ENCODE measurements at places on chromosomes 3 and 15.

GRCh38 chr3:177729956-177730681, 532.8 kb upstream of the TBL1XR1 start:
- no peak for DNase-seq

GRCh38 chr15:41584636-41585126, 25.7 kb downstream of the TYRO3 start:
- no peak for DNase-seq

GRCh38 chr15:69089258-69089657, 71.2 kb upstream of the GLCE start:
- no peak for DNase-seq

GRCh38 chr3:33915796-33916546, 117.5 kb downstream of the PDCD6IP start:
- peak; percentile 30 for DNase-seq

DNA sequence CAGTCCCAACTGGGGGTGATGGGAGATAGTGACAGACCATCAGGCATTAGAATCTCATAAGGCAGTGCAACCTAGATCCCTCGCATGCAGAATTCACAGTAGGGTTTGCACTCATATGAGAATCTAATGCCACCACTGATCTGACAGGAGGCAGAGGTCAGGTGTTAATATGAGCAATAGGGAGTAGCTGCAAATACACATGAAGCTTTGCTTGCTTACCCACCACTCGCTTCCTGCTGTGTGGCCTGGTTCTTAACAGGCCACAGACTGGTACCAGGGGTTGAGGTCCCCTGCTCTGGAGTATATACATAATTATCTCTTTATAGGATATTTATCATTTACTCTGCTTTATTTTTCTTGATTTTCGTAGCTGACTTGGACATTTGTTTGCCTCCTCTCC, 36.0 kb upstream of the ZMAT3 start:
- no peak for DNase-seq

DNA sequence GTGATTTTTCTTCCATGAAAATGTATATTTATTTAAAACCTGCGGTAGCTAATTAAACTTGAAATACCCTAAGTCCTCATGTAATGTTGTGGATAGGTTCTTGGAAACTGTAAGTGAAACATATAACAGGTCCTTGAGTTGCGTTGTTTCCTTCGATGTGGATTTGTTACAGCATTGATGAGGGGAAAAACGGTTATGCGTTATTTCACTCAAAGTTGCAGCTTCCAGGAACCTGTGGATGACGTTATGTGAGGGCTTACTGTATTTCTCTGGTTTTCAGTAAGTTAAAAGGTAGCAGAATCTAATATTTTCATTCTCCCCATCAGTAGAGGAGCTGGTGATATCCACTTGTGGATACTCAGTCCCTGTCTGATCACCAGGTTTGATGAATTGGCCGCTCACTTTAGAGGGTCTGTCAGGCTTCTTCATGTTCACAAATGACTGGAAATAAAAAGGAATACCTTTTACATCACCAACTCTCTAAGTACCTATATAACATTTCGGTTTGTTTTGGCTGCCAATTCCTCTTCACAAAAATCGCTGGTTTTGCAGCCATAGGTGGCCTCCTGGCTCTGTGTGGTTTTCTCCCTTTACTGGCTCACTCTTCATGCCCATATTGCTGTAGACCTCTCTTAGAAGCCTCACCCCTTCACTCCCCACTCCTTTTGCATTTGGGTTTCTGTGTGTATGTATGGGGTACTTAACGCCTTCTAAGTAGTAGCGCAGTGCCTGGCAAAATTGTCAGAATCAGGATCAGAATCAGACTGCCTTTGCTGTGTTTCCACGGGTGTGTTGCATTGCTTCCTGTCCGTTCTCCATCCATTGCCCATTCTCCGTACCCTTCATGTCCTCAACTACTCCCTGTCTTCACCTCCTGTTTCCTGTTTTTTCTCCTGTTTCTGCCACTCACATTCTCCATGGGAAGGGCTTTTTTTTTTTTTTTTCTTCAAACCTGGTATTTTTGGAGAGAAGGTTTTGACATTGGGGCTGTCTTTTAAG, 112.6 kb downstream of the FNDC3B start:
- no peak for DNase-seq

DNA sequence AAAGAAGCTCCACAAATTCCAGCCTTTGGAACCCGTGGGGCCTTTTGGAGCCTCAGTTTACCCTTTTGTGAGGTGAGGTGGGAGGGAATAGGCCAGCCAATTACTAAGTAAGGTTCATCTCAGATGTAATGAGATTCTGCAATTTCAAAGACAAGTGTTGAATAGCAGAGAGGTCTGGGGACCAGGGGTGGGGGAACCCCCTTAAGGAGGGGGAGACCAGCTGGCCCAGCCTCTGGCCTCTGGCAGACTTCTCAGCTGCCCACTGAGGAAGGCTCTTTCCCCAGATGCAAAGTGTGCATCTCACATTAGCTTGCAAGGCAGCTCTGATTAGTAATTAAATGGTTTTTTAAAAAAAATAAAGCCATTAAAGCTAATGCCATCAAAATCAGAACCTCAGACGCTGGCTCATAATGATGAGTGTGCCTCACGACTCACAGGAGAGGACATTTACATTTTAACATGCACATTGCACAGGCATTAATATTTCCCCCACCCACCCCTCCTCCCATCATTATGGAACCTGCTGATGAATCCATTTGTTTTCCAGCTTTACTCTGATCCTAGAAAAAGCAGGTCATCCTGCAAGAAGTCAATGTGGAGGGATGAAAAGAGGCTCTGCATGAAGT, 176.7 kb upstream of the TLE3 start:
- no peak for DNase-seq

DNA sequence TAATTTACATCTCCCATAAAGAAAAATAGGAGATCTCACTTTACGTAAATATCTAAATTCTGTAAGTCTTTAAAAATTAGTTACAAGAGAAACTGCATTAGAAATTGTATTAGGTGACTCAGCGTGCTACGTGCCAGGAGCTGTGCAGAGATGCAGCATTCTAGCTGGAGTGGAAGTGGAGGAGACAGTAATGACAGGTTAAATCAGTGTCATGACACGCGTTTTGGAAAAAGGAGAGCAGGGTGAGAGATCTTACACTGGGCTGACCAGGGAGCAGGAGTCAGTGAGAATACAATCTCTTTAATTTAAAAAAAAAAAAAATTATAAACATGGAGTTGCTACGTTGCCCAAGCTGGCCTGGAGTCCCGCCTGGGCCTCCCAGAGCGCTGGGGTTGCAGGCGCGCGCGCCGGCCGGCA, 635 bp downstream of the TUBGCP5 start:
- DNase-seq = peak; percentile 42

DNA sequence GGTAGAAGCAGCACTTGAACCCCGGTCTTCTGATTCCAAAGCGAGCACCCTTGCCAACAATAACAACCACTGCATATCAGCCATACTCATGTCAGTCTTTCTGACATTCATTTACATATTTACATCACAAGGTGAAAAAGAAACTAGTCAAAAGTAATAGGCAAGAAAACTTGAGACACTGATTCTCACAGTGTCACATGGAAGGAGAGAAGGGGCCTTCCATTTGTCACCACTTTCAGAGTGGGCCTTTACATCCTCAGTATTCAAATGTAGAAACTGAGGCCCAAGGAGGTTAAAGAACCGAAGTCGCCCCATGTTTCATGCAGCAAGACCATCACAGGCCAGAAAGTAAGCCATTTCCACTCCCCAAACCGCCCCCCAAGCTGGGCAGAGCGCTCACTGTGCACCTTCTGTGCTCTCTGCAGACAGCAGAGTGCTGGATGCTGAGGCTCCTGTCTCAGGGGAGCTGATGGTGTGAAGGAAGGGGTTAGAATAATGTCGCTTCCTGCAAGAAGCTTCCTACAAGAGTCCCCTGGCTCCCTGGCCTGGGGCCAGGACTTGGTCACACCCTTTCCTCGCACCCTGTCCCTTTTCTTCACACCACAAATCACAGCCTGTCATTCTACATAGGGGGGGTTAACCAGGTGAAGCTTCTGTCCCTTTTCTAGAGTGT, 260.1 kb downstream of the UACA start:
- DNase-seq = no peak

DNA sequence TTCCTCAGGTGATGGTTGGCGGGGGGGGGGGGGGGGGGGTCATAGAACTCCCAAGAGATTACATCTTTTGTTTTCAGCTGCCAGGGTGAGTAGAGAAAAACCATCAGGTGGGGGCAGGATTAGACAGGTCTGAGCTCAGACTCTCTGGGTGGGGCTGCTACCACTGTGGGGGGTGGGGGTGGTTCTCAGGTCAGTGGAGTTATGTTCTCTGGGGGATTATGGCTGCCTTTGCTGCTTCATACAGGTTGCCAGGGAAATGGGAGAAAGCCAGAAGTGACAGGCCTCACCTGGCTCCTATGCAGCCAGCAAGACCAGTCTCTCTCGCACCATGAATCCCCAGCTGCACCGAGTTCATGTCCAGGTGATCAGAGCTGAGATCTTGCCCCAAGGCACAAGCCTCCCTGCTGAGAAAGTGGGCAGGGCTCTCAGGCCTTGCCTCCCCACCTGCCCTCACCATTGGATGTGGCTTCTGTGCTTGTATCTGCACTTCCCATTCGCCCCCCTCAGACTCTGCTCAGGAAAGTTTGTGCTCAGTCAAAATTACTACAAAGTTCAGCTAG, 828.1 kb downstream of the MCTP2 start:
- DNase-seq = no peak

DNA sequence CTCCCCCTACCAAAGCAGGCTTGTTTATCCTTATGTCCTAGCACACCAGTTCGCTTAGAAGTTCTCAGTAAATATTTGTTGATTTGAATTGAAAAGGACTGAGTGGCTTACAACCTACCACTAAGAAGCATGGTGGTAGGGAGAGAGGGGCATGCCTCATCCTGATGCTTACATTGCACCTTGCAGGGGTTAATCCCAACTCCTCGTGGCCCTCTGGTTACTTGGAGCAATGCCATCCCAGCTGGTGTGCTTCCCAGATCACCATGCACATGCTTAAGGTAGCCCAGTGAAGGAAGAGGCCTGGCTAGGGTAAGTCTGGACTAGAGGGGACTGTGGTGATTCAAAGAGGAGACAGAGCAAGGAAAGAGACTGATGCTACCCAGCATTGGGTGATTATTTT, 253.3 kb downstream of the CLSTN2 start:
- DNase-seq = no peak

DNA sequence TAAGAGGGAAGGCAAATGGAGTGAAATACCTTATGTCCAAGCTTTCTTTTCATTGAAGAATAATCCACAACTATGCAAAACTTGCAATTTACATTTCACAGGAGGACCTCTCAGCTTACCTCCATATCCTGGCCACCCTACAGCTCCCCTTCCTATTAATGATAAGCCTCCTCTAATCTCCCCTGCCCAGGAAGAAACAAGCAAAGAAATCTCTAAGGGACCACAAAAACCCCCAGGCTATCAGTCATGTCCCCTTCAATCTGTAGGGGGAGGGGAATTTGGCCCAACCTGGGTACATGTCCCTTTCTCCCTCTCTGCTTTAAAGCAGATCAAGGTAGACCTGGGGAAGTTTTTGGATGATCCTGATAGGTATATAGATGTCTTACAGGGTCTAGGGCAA, 11.0 kb upstream of the OSBPL11 start:
- no peak for DNase-seq

DNA sequence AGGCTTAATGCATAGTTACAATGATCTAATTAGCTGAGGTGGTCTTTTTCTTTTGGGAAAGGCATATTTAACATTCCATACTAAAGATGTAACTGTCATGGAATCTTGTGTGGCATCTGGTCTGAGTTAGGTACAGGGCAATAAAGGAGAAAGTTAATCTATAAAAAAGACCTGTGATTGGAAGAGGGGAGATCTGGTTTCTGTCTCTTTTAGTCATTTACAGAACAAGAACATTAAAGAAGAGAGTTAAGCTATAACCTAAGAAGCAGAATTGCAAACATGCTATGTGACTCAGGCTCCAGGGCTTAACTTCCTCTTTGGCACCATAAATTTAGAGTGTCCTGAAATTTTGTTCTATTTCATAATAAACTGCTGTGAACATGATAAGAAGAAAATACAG, 47.2 kb upstream of the MME start:
- no peak for DNase-seq

DNA sequence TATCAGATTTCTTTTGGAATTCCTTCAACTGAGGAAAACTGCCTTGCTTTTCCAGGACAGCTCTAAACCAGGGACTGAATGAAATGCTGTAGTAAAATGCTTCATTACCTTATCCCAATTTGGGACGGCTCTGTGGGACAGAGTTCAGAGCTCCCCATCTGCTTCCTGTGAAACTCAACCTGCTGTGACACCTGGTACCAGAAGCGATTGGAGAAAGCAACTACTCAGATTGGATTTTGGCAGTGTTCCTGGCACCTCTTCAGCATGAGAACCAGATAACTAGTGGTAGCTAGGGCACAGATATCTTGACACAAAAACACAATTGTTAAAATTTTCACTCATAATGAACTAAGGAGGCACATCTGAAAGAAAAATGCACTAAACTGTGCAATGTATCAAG, 539.1 kb downstream of the SI start:
- DNase-seq = no peak

- no peak for DNase-seq
Measured at GRCh38 chr3:154931484-154931883, 148.6 kb upstream of the MME start.

DNA sequence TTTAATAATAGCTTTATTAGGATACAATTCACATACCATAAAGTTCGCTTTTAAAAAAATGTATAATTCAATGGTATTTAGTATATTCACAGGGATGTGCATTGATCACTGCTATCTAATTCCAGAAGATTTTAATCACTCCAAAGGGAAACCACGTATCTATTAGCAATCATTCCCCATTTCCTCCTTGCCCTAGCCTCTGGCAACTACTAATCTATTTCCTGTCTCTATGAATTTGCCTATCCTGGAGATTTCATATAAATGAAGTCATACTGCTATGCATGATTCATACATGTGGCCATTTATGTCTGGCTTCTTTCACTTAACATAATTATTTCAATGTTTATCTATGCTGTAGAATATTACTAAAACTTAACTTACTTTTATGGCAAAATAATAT, 32.0 kb upstream of the CASR start:
- no peak for DNase-seq

- DNase-seq = no peak
Measured at GRCh38 chr3:176690083-176690869, 507.0 kb downstream of the TBL1XR1 start.

- DNase-seq = no peak
Measured at GRCh38 chr3:189467451-189467850, 163.7 kb upstream of the TP63 start.

- no peak for DNase-seq
Measured at GRCh38 chr15:63353887-63354286, 27.8 kb downstream of the CA12 start.

DNA sequence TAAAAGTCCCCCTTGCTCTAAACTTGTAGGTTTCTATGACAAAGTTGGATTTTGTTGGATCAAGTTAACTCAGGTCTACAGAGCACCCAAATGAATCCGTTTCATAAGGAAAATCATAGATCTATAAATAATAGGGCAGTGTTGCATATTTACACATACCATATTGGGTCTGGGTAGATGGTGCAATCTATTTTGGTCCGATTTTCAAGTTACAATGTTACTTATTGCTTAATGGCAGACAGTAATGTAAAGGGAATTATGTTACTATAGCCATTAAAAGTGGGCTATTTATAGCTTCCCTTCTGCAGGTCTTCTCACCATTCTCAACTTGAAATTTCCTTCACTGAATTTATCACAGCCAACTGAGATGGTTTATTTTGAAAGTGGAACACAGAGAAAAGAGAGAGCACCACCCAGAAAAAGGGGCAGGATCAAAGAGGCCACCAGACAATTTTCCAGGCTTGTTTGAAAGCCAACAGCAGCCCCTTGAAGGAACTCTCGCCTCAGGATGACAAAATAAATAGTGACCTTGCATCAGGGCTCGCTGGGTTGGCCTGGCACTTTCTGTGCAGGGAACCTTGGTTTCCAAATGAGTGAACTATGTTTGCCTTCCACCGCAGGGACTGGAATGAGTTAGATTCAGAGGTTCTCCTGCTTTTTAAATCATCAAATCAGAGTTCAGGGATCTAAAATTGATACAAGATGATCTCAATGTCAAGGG, 260.2 kb upstream of the HES1 start:
- DNase-seq = peak; percentile 39

Data from HuH-7 (cell line).